ENCODE measurements at places on chromosomes 16 and 17.

DNA sequence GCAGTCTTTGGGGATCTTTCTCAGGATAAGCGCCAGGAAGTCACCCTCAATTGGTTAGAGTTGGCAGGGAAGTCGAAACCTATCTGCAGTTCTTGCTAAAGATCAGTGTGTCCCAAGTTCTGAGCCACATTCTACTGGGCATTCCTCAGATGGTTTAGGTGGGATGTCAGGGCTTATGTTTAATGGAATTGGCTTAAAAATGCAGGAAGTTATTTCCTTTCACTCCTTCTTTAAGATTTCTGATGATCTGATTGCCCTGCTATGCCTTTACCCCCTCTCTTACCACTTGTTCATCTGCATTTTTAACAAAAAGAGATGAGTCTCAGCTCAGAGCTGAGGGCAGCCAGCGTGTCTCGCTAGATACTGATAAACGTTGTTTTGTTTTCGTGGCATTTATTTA, 30.8 kb downstream of the FOXL1 start:
- DNase-seq = no peak

DNA sequence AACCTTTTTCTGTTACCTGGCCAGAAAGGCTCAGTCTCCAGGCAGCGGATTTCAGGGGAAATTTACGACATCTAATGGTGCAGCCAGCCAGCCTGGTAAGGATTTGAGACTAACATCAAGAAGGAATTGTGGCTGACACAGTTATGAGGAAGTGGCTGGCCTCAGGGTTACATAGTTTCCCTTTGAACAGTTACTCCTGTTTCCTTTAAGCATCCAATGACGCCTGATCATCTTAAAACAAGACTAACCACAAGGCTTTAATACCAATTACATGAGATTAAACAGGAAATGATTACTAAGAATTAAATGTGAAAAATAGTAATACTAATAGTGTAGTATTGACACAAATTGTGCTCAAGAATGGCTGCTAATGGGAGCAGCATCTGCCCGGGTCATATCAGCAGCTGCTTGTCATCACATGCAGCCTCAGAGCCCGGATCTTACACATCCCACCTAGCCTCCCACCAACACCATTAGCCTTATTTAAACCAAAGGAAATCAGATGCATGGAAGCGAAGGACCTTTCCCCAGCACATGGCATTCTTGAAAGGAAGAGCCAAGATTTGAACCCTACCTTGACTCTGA, 431.8 kb downstream of the PMP22 start:
- DNase-seq = no peak

- no peak for DNase-seq
Observed at GRCh38 chr16:22888791-22889190, 74.8 kb downstream of the HS3ST2 start.

- no peak for DNase-seq
Observed at GRCh38 chr17:35372846-35373533, 431 bp downstream of the SLFN11 start.

DNA sequence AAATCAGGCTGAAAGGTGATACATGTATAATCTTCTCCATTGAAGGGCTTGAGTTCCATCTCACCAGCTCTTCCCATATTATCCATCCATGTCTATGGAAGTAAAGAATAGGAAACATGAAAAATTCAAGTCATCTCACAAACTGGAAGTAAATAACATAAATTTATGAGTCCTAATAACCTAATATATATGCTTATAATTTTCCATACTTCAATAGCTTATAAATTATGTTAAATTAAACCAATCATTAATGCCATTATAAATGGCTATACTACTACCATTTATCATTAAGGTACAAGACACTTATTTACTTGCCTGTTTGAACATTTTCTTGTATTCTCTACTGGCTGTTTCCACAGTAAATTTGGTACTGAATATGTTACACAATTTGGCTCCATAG, 4.8 kb downstream of the TOP2A start:
- no peak for DNase-seq

- DNase-seq = no peak
Observed at GRCh38 chr17:68954146-68954896, 871 bp downstream of the ABCA8 start.

GRCh38 chr16:19396555-19397011, 21.1 kb upstream of the TMC5 start:
- DNase-seq = no peak

DNA sequence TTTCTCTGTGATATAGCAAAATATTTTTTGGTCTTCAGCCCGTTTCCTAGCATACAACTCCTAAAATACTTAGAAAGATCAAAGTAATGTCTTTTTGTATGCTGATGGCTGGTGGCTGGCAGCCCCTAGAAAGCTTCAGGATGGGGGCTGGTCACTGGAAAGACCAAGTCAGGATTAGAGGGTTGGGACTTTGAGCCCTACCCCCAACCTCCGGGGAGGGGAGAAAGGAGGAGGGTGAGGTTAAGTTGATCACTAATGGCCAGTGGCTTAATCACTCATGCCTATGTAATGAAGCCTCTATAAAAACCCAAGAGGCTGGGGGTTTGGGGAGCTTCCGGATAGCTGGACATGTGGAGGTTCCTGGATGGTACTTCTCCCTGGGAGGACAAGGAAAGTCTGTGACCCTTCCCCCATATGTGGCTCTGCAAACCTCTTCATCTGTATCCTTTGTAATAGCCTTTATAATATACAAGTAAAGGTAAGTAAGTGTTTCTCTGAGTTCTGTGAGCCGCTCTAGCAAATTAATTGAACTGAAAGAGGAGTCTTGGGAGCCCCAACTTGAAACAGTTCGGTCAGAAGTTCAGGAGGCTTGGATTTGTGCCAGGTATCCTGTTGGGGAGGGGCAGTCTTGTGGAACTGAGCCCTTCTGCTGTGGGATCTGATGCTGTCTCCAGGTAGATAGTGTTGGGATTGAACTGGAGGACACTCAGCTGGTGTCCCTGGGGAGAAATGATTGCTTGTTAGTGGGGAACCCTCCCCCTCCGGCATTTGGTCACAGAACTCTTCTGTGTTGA, 3.5 kb downstream of the SLC7A6 start:
- DNase-seq = no peak

DNA sequence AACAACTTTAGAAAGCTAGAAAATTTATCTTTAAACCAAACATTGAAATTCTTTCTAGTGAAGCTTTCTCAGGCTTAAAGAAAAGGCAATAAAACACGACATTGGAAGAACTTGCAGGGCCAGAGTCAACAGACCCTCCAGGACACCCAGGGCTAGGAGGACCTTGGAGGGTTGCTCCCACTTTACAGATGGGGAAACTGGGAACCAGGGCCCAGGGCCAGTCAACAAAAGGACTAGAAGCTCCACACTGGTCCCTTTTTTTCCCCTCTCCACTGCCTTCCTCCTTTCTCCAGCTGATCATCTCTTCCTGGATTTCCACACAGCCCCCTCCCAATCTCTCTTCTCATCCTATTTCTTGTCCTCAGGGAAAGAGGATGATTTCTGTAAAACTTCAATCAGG, 307.7 kb upstream of the CDH5 start:
- no peak for DNase-seq

GRCh38 chr17:4899341-4900230, at the start of gene C17orf107:
TSS of gene C17orf107 (plus strand) at chr17:4899536. CDS start at chr17:4899763, 227 bp downstream.
- DNase-seq = peak; percentile 98

DNA sequence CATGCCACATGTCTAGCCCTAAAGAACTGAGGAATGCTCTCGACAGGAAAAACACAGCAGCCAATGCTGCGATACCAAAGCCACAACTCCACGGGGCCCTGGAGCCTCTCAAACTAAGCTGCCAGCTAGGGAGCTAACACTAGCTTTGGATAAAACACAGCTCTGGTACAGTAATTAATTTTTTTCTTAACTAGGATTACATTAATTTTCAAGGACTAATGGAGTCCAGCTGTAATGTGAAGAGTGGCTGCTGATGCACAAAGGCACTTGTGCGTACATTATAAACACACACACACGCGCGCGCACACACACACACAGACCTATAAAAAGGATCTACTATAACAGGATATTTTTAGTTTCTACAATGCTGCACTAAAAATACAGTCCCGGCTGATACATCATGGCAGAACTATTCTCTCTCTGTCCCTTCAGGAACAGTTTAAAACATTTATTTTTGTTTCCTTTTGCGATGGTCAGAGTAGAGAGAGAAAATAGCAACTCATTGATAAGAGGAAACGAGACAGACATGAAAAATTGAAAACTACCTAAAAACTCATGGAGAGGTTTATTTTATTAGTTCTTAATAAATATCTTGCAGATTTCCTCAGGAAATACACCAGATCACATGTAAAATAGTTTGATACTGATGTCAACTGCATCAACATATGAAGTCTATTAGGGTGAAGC, 88.5 kb downstream of the SMG6 start:
- DNase-seq = no peak

GRCh38 chr16:48123104-48123788, 32.5 kb downstream of the ABCC12 start:
- peak; percentile 33 for DNase-seq

- peak; percentile 43 for DNase-seq
Observed at GRCh38 chr16:23148513-23149266, 562 bp downstream of the USP31 start.

- DNase-seq = no peak
Observed at GRCh38 chr17:15883617-15884111, 61.3 kb upstream of the ADORA2B start.

GRCh38 chr17:15996322-15996721, 3.2 kb downstream of the ZSWIM7 start:
- no peak for DNase-seq

DNA sequence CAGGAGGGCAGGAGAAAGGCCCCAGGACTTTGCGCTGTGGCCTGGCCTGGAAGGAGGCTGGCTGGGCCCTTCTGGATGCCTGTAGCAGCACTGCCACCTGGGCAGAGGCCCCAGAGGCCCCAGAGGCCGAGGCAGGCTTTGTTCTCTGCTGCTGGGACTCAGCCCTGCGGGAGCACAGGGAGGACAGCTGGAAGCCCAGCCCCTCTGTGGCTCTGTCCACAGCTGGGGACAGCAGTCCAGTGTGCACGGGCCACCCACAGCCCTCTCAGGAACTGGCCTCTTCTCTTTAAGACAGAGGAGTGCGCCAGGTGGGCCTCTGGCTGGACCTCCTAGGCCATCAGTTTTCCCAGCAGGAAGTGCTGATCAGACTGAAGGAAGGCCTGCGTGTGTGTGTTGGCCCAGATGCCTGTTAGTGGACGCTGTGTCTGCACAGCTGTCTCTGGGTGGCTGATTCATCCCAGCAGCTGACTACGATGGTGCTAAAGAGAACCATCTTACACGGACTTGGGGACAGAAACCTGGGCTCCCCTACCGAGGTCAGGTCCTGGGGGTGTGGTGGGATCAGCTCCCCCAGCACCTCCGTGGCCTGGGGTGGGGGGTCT, 26.9 kb upstream of the ZNF750 start:
- DNase-seq = no peak

- DNase-seq = no peak
Observed at GRCh38 chr16:10150906-10151305, 31.3 kb downstream of the GRIN2A start.

DNA sequence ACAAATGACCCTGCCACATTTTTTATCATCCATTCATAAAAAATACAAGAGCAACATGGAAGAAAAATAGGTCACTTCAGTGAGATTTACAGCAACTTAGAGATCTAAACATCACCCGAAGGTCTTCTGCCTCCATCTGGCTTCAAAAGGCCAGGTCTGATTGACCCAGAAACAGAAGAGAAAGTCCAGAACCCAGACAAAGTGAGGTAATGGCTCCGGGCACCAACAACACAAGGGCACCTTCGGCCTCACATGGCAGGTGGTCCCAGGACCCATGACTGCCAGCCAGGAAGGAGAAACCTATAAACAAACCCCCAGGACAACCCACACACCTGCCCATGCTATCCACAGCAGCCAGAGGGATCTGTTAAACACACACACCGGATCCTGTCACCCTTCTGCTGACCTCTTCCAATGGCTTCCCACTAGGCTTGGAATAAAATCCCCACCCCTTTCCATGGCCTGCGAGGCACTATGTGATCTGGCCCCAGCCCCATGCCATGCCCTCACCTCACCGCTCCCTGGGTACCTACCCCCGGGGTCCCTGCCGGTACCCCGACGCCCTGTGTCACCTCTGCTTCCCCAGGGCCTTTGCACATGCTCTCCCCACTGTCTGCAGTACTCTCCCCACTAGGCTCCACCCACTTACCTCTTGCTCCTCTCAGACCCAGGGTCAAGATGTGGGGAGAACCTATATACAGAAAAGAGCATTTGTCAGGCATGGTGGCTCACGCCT, 149.1 kb downstream of the ZNF423 start:
- DNase-seq = no peak

DNA sequence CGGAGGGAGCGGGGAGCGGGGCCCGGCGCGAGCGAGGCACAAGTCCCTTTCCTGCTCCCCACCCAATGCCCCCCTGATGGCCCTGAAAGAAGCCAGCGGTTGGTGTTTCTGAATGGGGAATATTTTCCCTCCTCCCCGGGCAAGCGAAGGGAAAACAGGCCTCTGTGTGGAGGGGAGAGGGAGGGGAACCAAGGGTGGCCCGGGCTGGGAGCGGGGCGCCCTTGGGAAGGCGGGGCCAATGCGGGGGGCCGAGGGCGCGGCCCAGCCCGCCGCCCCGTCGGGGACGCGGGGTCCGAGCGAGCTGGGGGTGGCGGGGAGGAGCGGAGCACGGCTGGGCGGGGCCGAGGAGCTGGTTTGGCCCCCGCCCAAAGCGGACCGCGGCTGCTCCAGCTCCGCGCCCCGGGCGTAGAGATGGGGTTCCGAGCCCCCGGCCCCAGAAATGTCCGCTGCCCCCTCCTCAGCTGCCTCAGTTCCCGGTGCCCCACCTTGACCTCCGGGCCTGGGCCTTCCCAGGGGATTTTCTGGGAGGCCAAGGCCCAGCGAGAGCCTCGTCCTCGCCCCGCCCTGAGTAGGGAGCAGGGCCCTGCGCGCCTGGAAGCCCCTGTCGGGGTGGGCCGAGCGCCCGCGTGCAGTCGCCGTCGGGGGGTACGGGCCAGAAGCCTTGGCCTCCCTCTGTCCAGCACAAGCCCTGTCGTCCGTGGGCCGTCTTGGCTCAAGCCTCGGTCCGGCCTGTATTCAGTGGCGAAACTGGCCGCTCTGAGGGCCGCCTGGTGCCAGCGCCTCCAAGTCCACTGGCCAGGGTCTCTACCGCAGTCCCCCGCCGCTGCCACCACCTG, 3.9 kb upstream of the HEXIM1 start:
- DNase-seq = no peak

DNA sequence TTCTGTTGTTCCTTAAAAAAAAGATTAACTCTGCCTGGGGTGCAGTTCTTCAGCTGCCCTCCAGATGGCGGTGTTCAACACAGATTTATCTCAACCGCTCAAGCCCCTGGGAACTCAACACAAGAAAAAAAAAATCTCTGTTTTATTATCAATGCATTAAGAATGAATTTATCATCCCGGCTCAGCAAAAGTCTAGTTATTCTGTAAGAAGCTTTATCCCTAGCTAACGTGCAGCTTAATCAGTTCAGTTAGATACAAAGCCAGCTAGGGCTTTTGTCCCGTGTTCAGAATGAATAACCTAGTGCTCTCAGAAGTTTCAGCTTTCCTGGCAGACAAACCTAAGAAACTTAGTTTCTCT, 475.9 kb upstream of the CCL2 start:
- peak; percentile 3 for DNase-seq

- DNase-seq = no peak
Observed at GRCh38 chr17:17816831-17817551, 19.8 kb downstream of the SREBF1 start.
